ENCODE measurements at places on chromosomes 6 and 20.

- no peak for DNase-seq
- H3K27me3 ChIP-seq = no peaks in the 10 kb centered on the region
- no peak overlapping the region for H3K27ac ChIP-seq
- peaks cover 7% of the 10 kb centered on the region for H3K36me3 ChIP-seq
- H3K4me1 ChIP-seq = no peaks in the 10 kb centered on the region
Observed at GRCh38 chr6:155273431-155273830, 9.6 kb downstream of the CLDN20 start.

DNA sequence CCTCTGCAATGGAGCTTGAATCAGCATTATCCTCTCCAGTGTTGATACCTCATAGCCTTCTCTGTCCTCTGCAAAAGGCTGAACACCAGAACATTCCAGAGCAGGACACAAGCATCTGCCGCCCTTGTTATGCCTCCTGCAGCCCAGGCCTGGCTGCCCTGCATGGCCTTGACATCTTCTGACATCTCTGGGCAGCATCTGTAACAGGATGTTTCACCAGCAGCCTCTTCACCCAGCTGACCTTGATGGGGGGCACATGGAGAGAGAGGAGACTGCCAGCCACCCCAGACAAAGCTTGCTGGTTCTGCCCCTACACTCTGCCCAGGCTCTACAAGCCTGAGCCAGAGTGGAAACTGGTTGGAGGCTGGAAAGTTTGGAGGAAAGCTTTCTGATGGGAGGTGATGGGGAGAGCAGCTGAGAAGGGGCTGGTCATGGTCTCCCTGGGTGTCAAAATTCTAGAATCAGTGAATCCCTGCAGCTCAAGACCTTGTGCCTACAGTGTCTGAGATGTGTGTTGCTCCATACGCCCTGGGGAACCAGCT, 145.1 kb downstream of the MRPL14 start:
- no peak for DNase-seq
- H3K27me3 ChIP-seq = no peaks in the 10 kb centered on the region
- no peak overlapping the region for H3K27ac ChIP-seq
- H3K4me1 ChIP-seq = no peaks in the 10 kb centered on the region
- H3K36me3 ChIP-seq = no peaks in the 10 kb centered on the region

- no peak overlapping the region for H3K27ac ChIP-seq
- no peaks in the 10 kb centered on the region for H3K36me3 ChIP-seq
- H3K4me1 ChIP-seq = no peaks in the 10 kb centered on the region
- DNase-seq = no peak
- no peaks in the 10 kb centered on the region for H3K27me3 ChIP-seq
Observed at GRCh38 chr6:22593895-22594294, 24.5 kb downstream of the HDGFL1 start.

- H3K27ac ChIP-seq = no peak overlapping the region
- no peak for DNase-seq
- no peaks in the 10 kb centered on the region for H3K4me1 ChIP-seq
- H3K27me3 ChIP-seq = no peaks in the 10 kb centered on the region
- no peak overlapping the region for H3K4me3 ChIP-seq
Observed at GRCh38 chr6:151352410-151353396, 38.7 kb downstream of the ZBTB2 start.

DNA sequence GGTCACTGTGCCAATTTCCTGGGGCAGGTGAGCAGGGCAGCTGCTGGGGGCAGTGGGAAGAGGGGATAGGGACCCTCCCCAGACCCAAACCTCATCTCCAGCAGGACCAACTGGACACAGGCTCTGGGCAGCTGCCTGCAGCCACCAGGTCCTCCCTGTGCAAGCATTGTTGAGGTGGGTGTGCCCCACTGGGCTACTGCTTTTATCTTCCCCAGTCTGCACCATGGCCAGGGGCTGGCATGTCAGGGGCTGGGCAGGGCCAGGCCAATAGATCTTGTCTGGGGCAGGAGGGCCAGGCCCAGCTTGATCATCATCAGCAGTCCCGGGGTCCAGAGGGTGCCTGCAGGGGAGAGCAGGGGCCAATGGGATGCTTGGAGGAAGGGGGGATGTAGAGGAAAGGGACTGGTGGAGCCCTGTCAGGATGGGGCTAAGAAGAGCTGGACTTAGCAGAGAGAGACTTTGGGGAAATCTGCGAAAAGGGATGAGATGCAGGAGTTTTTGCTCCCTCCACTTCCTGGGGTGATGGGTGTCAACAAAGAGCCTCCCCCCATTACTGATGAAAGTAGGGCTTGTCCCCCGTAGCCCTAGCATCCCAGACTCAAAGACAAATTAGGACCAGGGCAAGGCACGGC, 5.7 kb downstream of the EBF4 start:
- peaks cover 18% of the 10 kb centered on the region for H3K27me3 ChIP-seq
- H3K4me1 ChIP-seq = no peaks in the 10 kb centered on the region
- no peaks in the 10 kb centered on the region for H3K36me3 ChIP-seq
- no peak overlapping the region for H3K4me3 ChIP-seq

GRCh38 chr20:32672394-32672981, 1.3 kb downstream of the C20orf203 start:
- peak overlapping the region; percentile 57 for H3K27ac ChIP-seq
- H3K4me3 ChIP-seq = no peak overlapping the region
- H3K4me1 ChIP-seq = peaks cover 24% of the 10 kb centered on the region
- no peak for DNase-seq

DNA sequence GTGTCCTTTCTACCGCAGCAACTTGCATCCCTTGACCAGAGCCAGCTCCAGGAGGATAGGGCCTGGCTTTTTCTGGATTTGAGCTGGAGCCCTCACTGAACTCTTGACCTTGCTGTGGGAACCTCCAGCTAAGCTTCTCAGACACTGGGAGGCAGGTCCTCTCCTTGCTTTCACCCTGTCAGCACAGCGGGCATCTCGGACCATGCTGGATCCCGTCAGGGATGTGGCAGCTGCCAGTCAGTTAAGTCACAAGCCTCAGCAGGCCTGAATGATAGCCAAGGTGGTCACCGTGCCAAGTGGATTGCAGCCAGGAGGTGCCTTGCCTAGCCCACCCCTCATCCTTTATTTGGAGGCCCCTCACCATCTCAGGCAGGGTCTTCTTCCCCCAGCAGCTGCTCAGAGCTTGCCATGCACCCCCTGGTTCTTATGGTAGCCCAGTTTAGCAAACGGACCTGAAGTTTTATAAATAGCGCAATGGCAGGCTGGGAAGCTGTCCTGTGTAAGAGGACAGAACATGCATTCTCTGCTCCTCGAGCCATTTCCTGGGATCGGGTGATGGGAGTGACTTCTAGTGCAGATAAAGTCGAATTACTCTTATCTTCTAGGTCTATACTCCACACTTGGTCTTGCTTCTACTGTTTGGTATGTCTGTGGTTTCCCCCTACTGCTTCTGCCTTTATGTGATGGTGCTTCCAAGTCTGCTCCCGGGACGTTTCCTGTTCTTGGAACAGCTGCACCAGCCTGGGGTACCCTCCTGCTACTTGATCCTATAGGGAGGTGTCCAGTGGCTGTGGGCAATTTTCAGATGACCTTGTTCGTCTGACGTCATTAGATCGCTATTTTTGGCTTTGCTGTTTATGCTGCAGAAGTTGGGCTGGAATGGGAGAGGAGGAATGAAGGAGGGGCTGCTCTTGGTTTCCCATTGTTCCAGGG, 7.1 kb upstream of the MYLK2 start:
- H3K27ac ChIP-seq = no peak overlapping the region
- DNase-seq = no peak
- H3K4me1 ChIP-seq = no peaks in the 10 kb centered on the region

Measured in CD8-positive, alpha-beta memory T cell (primary cell).